ENCODE measurements at places on chromosomes 12 and 14.

- no peak for DNase-seq
Observed at GRCh38 chr12:68018315-68018714, 29.1 kb downstream of the IFNG-AS1 start.

DNA sequence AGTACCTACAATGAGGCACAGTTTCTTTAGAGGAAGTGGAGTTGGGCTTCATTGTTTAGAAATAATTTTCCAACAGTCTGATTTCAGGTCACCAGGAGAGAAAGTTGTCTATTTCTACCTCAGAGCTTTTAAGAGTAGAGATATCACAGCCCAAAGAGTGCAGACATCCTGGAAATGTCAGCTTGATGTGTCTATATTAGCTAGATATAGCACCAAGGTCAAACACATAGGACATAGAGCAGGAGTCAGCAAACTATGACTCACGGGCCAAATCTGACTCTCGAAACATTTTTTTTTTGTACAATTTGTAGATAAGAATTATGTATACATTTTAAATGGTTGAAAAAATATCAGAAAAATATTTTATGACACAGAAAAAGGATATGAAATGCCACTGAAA lies 53.7 kb downstream of the KCNC2 start:
- DNase-seq = no peak

GRCh38 chr12:75048767-75049166 lies 160.9 kb downstream of the KCNC2 start:
- DNase-seq = no peak

- DNase-seq = no peak
Observed at GRCh38 chr12:48199774-48200221, 3.3 kb downstream of the OR10AD1 start.

GRCh38 chr12:98062464-98063245 lies 452.7 kb upstream of the TMPO start:
- DNase-seq = no peak

- no peak for DNase-seq
Observed at GRCh38 chr12:2328661-2329060, 275.9 kb downstream of the CACNA1C start.

GRCh38 chr12:18313306-18313705 lies 52.0 kb downstream of the PIK3C2G start:
- no peak for DNase-seq

DNA sequence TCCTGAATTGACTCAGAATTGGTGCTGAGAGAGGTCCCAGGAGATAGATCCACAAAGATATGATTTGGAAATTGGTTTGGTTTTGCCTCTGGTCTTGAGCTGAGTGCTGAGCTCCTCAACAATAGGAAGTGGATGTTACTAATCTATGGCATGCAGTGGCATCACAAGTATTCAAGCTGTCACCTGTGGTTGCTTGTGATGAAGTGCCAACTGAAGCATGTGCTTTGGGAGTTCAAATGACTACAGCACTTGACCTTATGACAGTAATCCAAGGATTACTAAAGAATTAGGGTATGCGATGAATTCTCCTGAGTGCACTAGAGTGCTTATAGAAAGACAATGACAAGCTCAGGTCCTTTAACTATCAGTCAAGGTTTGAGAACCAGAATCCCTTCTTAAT lies 406.2 kb downstream of the NOVA1 start:
- no peak for DNase-seq

GRCh38 chr12:27644158-27644845 lies 51.9 kb upstream of the REP15 start:
- DNase-seq = no peak

DNA sequence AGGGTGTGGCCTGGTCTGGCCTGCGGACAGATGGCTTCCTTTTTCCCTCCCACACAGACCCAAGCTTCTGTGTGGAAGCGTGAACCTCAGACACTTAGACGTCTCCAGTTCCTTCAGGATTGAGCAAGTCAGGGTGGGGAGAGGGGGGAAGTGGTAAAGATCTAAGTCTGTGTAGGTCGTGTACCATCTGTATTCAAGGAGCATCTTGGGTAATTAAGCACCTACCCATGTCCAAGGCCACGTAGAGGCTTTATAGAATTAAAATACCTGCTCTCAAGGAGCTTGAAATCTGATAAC lies 1.7 kb downstream of the AVIL start:
- no peak for DNase-seq

DNA sequence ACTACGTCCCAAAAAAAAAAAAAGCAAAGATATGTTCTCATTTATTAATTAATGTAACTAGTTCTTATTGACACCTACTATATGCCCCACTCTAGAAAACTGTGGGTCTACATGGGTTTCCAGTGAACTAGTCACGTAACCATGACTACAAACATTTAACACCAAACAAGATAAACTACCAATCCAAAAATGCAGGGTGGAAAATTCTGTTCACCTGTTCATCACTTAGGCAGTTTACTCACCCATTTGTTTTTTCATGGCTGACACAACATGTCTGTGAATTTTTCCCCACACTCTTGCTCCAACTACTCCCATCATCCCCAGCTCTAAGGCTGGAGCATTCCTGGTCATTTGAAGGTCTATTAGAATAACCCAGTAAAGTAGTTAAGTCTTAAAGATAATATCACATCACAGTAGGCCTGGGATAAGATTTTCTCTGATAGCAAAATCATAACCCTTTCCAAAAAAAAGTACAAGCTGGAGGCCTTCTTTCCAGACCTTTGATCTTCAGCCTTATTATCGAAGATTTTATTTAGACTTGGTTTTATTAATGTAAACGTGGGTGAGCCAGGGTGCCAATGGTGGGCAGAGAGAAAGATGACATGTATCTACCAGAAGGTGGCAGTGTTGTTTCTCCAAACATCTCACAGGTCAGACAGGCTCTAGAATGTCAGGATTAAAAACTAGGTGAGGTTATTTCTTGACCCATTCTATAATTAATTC lies 61.6 kb upstream of the DAAM1 start:
- DNase-seq = no peak

DNA sequence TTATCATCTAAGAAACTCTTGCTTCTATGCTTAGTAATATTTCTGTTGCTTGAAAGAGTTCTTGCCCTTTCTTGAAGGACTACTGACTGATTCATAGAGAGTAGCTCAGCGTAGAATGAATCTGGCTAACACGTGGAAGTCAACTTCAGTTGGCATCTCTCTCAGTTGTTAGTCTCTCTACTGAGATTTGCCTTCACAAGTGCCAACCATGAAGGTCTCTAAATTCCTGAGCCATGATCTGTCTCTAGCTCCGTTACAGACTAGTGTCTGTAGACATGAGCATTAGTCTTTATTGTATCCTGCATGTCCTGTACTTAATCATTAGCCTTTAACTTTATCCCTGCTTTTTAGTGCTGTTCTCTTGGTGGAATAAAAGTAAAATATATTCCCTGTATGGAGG lies 19.1 kb upstream of the ALX1 start:
- no peak for DNase-seq

- no peak for DNase-seq
Observed at GRCh38 chr14:59241121-59241520, 52.7 kb downstream of the DAAM1 start.

DNA sequence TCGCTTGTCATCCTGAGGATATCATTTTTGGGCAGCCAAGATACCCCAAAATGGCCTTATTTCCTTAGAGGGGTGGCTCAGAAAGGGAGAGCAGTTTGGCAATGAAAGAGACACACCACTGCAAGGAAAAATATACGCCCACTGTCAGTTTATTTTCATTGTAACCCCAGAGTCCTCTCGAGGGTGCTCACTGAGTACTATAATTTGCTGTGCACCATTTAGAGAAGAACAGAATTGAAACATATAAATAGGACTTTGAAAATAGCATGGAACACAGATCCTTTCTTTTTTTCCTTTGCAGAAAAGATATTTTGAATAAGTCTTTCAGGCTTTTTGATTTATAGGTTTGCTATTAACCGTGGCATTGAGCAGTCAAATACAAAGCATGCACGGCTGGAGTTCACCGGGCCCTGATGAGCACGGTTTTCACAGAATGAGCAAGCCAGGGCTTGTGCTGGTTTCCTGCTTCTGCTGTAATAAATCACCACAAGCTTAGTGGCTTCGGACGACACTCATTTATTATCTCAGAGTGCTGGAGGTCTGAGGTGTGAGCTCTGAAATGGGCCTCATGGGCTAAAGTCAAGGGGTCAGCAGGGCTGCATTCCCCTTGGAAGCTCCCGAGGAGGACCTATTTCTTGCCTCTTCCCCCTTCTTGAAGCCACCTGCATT lies 152.3 kb downstream of the ZNF664 start:
- DNase-seq = no peak

- DNase-seq = no peak
Observed at GRCh38 chr12:31362759-31363415, 36.9 kb upstream of the SINHCAF start.

DNA sequence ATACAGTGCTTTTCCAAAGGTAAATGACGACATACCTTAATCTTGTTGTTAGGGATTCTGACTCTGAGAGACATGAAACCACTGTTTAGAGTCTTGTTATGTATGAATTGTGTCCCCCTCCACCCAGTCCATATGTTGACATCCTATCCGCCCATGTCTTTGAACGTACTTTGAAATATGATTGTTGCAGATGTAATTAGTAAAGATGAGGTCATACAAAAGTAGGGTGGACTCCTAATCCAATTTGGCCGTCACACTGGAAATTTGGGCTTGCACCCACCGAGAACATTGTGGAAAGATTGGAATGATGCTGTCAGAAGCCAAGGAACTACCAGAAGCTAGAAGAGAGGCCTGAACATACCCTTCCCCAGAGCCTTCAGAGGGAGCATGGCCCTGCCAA lies 62.2 kb downstream of the RGS6 start:
- DNase-seq = no peak

GRCh38 chr12:94714378-94715114 lies 64.2 kb upstream of the TMCC3 start:
- no peak for DNase-seq

- DNase-seq = no peak
Observed at GRCh38 chr14:96662116-96662970, 134.8 kb upstream of the VRK1 start.

GRCh38 chr12:122049827-122050226 lies 28.1 kb downstream of the BCL7A start:
- no peak for DNase-seq

DNA sequence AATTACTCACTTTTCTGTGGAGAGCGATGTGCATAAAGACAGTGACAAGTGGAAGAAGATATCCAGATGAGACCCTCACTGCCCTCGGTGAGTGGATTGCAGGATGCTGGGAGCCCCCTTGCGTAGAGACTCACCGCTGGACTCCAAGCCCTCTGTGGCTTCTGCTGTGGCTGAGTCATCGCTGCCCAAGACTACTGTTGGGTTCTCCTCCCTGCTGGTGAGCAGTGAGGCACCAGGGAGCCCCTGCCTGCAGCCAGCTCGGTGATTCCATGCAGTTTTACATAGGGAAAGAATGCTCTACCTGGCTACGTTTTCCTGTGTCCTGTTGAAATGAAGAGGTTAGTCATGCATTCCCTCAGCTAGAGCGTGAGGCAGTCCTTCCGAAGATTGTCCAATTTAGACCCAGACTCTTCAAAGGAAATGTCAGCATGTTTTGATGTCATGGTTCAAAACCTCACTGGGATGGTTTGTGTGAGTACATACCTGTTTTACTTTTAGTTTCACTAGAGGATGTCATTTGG lies 28.2 kb downstream of the TRAF3 start:
- no peak for DNase-seq

DNA sequence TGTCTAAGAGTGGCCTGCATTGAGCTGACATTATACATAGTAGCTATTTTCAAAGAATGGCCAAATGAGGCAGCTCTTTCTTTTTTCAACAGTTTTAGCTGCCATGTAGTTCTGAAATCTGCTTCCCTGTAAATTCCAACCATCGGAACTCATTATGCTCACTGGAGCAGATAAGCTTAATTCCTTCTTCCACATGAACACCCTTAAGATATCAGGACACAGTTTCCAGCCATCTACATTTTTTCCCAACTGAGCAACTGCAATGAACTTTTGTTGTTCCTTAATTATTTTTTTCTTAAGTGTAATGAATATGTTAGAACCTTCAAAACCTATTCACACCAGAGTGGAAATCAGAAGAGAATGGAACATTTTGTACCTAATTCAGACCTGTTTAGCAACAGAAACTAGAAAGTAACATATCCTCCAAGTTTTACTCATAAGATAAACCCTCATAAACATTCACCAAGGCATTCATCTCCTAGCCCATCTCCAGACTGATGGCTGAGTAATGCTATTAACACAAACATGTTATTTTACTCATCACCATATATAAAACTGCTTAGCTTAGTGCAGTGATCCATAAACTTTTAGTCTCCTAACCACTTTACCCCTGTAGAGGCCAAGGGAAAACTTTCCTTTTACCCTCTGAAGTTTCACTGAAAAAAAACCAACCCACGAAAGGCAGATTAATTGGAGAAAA lies 296.1 kb upstream of the SYT1 start:
- DNase-seq = no peak

DNA sequence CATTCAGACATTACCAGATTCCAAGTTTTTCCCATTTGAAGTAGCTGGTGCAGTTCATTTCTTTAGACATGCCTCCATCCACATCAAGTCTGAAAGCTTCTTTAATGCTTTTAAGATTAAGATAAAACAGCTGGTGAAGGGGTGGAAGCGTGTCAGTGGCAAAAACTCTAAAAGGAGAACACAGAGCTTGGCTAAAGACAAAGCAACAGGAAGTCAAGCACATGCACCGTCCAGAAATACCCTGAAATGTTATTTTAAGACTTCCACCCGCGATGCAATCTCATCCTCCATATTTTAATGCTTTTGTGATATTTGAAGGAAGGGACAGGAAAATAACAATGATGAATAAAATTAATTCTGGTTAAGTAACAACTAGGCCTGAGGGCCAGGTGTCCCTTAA lies 31.8 kb downstream of the PPM1H start:
- DNase-seq = no peak

DNA sequence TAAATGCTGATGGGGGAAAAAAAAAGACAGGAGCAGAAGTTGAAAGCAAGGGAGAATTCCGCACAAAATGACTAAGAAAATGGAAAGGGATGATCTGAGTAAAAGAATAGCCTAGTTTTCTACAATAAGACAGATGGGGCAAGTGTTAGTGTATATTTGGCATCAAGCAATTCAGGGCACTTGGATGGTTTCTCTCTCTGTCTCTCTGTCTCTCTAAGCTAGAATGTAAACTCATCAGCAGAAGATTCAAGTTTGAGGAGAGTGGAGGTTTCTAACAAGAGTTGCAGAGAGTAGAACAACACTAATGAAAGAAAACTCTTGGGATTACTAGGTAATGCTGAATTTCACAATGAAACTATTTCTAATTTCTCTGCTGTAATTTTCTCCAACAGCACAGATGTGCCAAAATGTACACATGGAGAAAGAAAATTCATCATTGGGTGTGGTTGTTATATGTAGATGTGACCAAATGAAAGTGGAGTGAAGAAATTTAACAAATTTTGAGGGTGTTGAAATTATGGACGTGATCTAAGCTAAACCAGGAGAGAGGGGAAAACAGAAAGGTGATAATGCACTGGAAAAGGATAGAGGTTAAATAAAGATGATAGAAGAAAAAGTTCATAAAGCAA lies 237.1 kb downstream of the ACSS3 start:
- DNase-seq = no peak

DNA sequence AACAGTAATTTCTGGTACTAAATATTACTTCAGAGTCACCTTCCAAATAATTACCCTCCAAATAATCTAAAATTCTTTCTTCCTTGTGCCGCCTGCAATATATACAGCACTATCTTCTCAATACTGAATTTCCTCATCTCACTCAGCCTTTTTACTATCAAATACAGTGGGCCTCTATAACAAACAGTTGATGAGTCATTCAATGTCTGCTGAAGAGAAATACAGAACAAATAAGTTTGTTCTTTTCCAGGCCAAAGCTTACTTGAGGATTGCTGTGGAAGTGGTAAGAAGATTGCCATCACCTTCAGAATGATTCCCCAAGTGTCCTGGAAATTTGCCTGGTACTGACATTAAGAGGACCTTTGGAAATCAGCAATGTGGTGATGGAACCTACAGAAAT lies 218.2 kb upstream of the ARHGAP5 start:
- DNase-seq = no peak

GRCh38 chr12:132399092-132400010 lies 70.0 kb upstream of the GALNT9 start:
- no peak for DNase-seq
